Nephron progenitor cell (in vitro differentiated cells): ENCODE measurements at places on chromosomes 2 and 18.

DNA sequence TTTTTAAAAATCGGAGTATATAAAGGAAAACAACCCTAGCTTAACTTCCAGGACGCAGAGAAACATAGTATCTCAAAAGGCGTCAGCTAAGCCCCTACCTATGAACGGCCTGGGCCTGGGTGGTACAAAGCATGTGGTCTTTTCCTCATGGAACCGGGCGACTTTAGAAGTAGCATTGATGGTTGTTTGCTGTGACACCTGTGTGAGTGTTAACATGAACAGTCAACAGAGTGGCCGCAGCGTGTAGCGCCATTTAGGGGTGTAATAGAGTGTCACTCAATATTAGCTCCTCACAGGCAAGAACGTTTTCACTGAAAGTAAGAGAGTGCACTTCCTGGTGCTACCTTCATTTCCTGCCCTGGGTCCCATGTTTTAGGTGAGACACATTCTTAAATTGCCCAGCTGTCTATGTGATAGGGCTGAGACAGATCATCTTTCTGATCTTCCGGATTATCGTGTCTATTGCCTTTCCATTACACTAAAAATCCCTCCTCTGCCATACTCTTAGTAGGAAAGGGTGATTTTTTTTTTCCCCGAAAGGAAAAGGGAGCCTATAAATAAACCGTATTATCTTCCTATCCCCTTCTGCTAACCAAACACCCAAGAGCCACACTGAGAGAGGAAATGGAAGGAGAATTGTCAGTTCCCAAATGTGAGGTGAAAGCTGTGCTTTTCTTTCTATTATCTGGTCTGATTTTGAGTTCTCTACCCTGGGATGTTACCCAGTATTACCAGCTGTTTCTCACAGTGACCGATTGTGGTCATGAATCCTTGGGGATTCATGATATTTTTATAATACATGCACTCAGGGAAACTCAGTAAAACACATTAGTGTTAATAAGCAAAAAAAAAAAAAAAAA, 1.3 kb downstream of the GORASP2 start:
- no peak for DNase-seq

GRCh38 chr2:47833516-47833968, 50.6 kb downstream of the MSH6 start:
- no peak for DNase-seq

DNA sequence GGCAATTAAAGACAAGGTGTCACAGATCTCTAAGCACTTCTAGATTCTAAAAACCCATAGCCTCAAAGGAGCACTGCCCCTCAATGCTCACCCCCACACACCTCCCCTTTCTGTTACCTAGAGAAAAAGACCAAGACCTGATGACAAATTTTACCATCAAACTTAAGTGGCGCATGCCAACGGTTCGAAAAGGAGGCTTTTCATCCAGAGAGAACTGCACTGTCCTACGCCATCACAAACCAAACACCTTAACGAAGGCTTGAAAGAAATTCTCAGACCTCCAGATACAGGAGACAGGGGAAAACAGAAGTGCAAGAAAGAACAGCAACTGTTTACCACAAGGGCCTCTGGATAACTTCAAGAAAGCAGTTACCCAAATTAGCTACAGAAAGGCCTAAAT, 2.0 kb upstream of the ZC3H6 start:
- no peak for DNase-seq

DNA sequence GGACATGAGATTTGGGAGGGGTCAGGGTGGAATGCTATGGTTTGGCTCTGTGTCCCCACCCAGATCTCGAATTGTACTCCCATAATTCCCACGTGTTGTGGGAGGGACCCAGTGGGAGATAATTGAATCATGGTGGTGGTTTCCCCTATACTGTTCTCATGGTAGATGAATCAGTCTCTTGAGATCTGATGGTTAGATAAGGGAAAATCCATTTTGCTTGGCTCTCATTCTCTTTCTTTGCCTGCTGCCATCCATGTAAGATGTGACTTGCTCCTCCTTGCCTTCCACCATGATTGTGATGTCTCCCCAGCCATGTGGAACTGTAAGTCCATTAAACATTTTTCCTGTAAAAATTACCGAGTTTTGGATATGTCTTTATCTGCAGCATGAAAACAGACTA, 80.9 kb upstream of the GALNT5 start:
- no peak for DNase-seq

DNA sequence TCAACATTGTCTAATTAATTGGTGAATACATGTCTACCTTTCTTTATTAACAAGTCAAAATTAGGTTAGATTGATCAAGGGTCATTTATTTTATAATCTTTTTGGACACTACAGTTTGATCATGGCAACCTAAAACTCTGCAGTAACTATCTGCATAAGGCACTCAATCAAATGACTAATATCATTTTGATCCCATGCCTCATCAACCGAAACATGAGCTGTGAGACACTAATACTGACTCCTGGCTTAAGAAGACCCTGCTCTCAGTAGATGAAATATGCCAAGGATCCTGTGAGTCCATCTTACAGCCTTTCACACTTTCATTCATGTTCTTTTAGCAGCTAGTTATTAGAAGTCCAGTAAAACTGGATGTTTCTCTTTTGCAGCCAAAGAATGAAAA, 169.4 kb upstream of the CAVIN2 start:
- DNase-seq, result no peak

GRCh38 chr2:240437551-240437860, 2.0 kb downstream of the GPC1 start:
- DNase-seq, result no peak

- DNase-seq, result no peak
Measured at GRCh38 chr2:240670402-240670801, 12.3 kb downstream of the AQP12B start.

GRCh38 chr2:79393806-79394484, 118.9 kb upstream of the CTNNA2 start:
- peak; percentile 58 for DNase-seq

DNA sequence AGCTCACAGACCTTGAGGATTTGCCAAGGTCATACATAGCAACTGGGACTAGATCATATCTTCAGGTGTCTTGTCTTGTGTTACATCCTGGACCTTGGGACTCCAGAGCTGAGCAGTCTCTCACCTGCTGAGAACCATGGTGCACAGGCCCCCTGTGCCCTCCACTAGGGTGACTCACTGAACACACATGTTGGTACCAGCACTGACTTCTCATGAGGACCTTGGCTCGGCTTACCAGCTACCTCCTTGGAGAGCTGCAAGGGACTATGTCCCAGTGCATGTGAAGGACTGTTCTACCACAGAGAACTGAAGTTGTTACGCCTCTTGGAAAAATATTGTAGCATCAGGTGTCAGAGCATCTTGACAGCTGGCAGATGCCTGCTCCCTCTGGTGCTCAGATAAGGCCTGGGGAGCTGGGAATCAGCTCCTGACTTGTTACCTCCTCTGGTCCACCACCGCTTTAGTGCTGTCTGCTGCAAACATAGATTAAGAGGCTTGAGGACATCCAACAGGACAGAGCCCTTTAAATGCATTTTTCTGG, 72.1 kb downstream of the WDSUB1 start:
- DNase-seq, result no peak

- DNase-seq, result no peak
Measured at GRCh38 chr2:27074738-27075565, 3.5 kb upstream of the EMILIN1 start.

DNA sequence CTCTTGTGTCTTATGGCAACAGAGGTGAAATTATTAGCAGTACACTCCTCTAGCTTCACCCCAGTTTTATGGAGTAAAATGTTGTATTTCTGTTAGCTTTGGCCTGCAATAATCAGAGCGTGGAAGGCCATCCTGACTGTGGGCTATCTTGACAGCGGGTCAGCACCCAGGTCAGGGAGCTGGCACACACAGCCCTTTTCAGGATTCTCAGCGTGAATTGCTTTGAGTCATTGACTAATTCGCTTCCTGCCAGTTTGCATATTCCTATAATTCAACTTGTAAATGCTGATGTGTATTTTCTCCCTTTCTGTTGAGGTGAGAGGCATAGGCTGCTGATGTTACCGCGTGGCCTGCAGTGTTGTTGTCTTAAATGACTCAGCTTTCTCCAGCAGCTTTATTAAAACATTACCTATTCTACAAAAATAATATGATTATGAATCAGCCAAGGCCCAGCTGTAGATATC, 109.6 kb upstream of the EML6 start:
- DNase-seq, result no peak

GRCh38 chr18:69778680-69779079, 169.0 kb downstream of the CD226 start:
- DNase-seq, result no peak

- DNase-seq, result no peak
Measured at GRCh38 chr2:70985956-70986355, 7.5 kb downstream of the ANKRD53 start.

DNA sequence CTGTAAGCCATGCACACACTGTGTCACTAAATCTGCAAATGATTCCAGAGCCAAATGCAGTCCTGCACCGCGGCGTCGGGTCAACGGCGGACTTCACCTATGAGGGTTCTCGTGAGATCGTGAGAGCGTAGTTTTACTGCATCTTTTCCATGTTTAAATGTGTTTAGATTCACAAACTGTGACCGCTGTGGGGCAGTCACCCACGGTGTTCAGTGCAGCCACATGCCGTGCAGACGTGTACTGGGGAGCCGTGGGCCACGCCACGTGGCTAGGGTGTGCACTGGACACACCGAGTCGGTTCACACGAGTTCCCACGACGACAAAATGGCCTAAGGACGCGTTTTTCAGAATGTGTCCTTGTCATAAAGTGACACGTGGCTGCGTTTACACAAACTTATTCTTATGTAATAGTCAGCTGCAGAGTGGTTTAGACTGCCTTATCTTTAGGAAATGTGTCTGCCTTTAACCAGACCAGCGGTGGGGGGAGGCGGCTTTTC, 34.1 kb downstream of the NFATC1 start:
- no peak for DNase-seq

- DNase-seq, result no peak
Measured at GRCh38 chr2:22993250-22993649, 391.7 kb upstream of the KLHL29 start.
